Stimulated activated CD8-positive, alpha-beta memory T cell treated with anti-CD3 and anti-CD28 coated beads, Interleukin-15, amount 100 ng/mL, for 24 hours (primary cell): ENCODE measurements at places on chromosomes 7 and 10.

DNA sequence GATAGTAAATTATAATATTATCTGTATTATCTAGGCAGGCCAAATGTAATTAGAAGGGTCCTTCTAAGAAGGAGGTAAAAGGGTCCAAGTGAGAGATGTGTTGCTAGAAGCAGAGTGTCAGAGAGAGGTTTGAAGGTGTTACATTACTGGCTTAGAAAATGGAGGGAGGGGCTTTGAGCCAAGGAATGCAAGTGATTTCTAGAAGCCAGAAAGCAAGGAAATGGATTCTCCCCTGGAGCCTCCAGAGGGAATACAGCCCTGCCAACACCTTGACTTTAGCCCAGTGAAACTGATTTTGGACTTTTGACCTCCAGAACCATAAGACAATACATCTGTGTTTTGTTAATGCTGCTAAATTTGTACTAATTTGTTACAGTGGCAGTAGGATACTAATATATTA, 97.9 kb upstream of the IL6 start:
- DNase-seq = no peak

DNA sequence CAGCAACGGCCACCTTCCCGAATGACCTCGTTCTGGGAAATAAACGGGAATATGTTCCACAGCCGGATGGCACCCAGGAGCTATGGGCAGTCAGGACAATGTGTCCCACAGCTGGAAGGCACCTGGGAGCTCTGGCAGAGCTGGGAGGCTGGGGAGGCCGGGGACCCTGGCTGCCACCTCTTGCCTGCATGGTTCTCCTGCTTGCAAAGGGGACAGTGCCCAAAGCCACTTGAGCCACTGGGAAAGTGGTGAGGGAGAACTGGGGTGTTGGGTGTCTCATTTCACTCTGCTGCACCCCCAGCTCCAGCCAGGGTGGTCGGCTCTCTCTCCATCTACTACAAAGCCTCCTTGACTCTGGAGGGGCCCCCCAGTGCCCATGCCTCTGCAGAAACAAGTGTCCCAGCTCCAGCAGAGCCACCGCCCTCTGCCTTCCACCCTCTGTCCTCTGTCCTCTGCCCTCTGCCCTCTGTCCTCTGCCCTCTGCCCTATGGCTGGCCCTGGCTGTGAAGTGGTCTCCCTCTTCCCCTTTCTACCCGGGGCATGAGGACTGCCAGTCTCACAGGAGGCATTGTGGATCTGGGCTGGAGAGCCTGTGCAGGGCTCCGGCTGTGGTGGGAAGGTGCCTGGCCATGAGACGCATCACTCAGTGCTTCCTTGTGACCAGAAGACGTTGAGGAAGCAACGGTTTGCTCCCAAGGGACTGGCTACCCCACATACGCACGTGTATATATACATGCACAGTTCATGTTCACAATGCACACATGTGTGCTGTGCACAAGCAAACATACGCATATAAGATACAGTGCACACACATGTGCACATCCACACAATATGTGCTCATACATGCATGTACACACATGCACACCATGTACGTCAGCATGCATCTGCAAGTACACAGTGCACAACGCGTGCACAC, 21.5 kb upstream of the INPP5A start:
- DNase-seq = no peak

- no peak for DNase-seq
These were observed 257.0 kb downstream of the CREB5 start for GRCh38 chr7:28669330-28669729.

DNA sequence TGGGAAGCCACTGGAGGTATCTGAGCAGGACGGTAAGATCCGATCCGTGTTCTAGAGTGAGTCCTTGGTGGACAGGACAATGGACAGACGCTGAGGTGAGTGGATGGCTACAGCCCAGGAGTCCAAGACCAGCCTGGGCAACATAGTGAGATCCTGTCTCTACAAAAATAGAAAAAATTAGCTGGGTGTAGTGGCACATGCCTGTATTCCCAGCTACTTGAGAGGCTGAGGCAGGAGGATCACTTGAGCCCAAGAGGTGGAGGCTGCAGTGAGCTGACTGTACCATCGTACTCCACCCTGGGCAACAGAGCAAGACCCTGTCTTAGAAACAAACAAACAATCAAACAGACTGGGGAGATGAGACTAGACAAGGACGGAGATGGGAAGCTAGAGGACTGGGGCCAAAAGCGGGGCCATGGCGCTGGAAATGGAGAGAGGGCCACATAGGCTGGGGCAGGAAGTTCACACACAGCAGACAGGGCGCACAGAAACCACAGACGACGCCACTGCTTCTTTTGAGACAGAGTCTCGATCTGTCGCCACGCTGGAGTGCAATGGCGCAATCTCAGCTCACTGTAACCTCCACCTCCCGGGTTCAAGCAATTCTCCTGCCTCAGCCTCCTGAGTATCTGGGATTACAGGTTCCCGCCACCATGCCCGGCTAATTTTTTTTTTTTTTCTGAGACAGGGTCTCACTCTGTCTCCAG, 24.7 kb downstream of the DAGLB start:
- DNase-seq = no peak

- no peak for DNase-seq
These were observed 62.6 kb downstream of the ADK start for GRCh38 chr10:74213571-74214162.

DNA sequence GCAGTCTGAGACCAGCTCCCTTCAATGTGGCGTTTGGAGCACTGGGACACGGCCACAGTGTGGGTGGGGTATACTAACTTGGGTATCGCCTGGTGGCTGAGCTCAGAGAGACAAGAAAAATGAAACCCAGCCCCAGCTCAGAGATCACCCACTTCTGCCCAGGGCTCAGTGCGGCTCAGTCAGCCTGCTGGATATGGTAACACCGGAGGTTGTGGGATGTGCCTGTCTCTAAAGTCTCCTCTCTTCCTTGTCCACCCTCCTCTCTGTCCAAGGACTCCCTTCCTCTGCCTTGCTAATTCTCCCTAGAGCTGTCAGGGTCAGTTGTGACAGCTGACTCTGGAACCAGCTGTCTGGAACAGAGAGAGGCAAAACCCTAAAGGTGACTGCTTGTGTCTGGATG, 149.1 kb downstream of the PTPN20 start:
- no peak for DNase-seq

GRCh38 chr7:22146961-22147512, 201.3 kb upstream of the CDCA7L start:
- DNase-seq = no peak

- no peak for DNase-seq
These were observed 491.7 kb downstream of the ARL4A start for GRCh38 chr7:13179011-13179582.

DNA sequence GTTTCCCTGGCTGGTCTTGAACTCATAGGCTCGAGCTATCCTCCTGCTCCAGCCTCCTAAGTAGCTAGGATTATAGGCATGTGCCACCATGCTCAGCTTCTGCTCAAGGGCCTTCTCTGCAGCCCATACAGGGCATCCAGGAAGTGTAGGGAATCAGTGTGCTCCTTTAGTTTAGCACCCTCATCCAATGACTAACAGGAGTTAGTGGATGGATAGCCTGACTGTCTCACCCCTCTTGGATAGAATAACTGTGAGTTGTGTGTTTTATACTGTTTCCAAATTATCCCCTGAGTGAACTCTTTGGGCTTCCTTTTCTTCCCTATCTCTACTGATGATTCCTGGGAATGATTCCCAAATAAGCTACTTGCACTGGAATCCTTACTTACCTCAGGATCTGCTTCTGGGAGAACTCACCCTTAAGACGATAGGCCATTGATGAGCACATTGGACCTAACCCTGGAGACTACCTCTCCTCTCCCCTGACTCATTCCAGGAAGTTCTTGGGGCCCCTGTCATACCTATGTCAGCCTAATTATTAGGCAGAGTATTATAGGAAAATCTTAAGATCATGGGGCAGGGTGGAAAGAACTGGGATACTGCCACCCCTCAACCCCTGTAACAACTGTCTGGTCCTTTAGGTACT, 18.5 kb downstream of the STRIP2 start:
- DNase-seq = no peak

GRCh38 chr10:35452847-35453246, 116.5 kb downstream of the CCNY start:
- DNase-seq = no peak

DNA sequence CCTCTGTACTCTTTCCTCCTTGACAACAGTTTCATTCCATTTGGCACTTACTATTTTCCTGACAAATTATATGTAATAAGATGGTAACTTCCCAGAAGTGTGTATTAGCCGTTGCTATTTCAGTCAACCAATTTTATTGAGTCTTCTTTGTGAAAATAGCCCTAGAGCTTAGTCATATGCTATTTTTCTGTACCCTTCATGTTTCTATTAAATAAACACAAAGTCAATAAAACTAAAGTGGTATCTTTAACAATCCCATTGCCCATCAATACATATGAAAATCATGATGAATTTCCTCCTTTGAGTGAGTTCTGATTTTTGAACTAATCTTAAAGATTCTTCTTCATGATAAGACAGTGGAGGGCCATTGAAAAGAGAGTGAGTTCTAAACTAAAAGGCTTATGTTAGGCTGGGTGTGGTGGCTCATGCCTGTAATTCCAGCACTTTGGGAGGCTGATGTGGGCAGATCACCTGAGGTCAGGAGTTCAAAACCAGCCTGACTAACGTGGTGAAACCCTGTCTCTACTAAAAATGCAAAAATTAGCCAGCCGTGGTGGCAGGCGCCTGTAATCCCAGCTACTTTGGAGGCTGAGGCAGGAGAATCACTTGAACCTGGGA, 5.9 kb upstream of the MYPN start:
- no peak for DNase-seq

DNA sequence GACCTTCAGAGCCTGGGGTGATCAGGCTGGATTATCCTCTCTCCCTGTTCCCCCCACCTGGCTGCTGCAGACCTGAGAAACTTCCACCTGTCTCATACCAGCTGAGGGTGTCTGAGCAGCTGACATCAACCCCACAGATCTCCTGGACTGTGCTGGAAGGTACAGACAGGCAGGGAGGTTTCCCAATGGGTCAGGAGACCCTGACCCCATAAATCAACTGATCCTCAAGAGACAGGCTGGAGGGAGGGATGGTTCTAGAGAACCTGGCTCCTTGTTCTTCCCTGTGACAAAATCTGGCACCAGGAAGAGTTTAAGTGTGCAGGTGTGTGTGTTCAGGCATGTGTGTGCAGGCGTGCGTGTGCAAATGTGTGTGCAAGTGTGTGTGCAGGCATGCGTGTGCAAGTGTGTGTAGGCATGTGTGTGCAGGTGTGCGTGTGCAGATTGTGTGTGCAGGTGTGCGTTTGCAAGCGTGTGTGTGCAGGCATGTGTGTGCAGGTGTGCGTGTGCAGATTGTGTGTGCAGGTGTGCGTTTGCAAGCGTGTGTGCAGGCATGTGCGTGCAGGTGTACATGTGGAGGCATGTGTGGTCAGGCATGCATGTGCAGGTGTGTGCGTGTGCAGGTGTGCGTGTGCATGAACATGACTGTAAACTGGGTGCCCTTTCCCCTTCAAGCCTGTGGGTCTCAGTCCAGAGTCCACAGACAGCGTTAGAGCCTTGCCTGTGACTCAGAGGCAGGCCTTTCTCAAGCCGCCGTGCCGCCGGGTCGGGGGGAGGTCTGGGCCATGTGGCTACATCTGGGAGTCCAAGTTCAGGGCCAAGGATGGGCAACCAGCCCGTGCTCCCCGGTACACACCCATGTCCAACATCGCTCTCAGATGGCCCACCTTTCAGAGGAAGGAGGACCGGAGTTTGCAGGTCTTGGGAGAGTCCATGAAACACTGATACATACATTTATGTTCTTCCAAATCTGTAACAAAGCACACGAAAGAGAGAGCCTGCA, 50.1 kb upstream of the ELN start:
- no peak for DNase-seq

DNA sequence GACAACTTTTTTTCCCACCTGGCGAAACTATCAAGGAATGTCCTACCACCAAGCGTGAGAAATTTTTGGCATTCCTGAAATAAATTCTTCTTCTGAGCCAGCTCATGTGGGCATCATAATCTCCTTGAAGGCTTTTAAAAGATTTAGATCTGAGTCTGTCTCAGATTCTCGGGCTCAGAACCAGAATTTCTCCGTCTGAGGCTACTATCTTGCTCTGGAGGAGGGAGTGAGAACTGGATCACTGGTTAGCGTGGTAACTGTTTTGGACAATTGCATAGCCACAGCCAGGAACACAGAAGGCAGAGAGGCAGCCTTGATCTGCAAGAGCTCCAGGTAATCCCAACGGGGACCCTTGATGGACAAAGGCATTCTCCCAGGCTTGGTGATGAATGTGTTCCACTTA, 1.0 kb upstream of the PLAC9 start:
- no peak for DNase-seq

GRCh38 chr10:132264966-132265889, 42.5 kb downstream of the STK32C start:
- no peak for DNase-seq

GRCh38 chr10:90769946-90770841, 87.6 kb downstream of the HTR7 start:
- DNase-seq = no peak

DNA sequence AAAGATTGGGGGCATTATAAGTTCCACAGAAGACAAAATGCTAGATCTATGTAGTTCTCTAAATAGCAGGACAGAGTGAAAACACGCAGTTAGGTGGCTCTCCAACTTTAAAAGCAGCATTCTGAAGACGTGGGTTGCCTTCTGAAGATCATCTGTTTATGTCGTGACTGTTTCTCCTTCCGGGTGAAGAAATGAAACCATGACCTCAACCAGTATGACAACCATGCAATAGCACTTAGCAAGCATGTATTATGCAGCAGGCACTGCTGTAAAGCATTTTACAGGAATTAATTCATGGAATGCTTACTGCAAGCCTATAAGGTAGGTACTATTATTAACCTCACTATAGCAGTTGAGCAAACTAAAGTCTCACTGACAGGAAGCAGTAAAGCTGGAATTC, 125.2 kb downstream of the SLC25A13 start:
- no peak for DNase-seq

GRCh38 chr10:29328983-29329382, 40.1 kb downstream of the LYZL1 start:
- no peak for DNase-seq

DNA sequence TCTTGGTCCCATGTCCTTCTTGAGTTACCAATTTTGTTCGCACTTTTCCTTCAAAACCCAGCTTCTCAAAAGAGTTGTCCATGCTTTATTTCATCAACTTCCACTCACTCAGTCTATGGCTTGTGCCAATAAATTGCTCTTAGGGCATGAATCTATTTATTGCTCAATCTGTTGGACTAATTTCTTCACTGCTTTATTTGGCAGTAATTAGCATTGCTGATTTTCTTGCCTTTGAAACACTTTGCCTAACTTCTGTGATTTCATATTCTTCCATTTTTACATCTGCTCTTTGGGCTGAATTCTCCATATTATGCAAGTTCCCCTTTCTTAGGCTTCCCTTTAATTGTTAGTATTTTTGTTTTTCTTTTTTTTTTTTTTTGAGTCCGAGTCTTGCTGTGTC, 16.8 kb downstream of the DLD start:
- no peak for DNase-seq
